ENCODE measurements at places on chromosomes 11 and 22.
A peak's percentile ranks its signal among the peaks of the same experiment; 100 is the strongest.

GRCh38 chr11:69343401-69344321 is 49.7 kb downstream of the MYEOV start:
- H3K27me3 ChIP-seq: no peaks in the 10 kb centered on the region
- no peaks in the 10 kb centered on the region for H3K36me3 ChIP-seq
- no peak for DNase-seq
- no peak overlapping the region for H3K27ac ChIP-seq

GRCh38 chr11:44621140-44621681 is 55.7 kb downstream of the CD82 start:
- peaks cover 38% of the 10 kb centered on the region for H3K4me1 ChIP-seq
- H3K27me3 ChIP-seq: no peaks in the 10 kb centered on the region
- peak; percentile 49 for DNase-seq
- H3K27ac ChIP-seq: no peak overlapping the region

DNA sequence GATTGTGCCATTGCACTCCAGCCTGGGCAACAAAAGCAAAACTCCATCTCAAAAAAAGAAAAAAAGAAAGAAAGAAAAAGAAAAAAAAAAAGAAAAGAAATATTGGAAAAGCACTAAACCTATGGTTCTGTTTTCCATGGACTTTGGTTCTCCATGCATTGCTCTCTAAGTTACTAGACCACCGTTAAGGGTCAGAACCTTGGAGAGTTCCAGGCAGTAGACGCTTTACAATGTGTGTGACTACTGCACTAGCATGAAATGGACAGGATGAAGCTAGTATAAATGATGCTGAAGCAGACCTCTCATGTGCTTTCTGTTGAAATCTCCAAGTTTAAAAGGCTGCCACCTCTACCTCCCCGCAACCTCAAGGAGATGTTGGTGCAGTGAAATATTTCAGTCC is 63.5 kb downstream of the SIK2 start:
- H3K27ac ChIP-seq: no peak overlapping the region
- no peak for DNase-seq
- H3K36me3 ChIP-seq: peaks cover 2% of the 10 kb centered on the region
- H3K27me3 ChIP-seq: no peaks in the 10 kb centered on the region

DNA sequence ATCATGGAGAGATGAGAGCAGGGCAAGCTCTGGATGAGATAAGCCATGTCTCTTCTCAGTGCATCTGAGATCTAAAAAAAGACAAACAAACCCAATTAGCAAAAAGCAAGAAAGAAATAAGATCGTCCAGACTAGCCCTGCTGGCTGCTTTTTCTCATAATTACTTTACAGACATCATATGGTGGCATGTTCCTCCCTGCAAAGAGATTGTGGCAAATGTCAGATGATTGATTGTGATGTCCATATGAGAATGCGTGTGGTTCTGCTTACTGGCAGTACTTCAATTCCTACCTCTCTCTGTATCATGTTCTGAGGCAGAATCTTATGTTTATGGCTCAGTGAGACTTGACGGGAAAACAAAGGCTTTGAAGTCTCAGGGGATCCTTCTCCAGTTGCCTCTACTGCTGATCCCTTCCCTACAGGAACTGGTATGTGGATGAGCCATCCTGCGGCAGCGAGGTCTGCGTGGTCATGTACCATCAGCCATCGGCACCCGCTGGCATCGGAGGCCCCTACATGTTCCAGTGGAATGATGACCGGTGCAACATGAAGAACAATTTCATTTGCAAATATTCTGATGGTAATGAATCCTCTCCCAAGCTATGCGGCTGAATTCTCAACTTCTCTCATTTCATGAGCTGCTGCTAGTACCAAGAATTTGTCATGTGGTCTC is 8.8 kb downstream of the LAYN start:
- no peaks in the 10 kb centered on the region for H3K36me3 ChIP-seq
- H3K27ac ChIP-seq: no peak overlapping the region
- no peaks in the 10 kb centered on the region for H3K4me1 ChIP-seq
- no peak overlapping the region for H3K4me3 ChIP-seq
- H3K27me3 ChIP-seq: peaks cover 10% of the 10 kb centered on the region

DNA sequence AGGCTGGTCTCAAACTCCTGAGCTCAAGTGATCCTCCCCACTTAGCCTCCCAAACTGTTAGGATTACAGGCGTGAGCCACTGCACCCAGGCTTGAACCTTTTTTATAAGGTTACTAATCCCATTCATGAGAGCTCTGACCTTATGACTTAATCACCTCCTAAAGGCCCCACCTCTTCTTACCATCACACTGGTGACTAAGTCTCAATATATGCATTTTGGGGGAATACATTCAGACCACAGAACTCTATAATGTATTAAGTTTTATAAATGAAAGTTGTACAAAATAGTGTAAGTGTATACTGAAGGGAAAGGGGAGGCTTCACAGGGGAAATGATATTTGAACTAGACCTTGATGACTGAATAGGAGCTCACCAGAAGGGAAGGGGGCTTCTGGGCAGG is 28.4 kb upstream of the RBFOX2 start:
- DNase-seq: no peak
- H3K4me1 ChIP-seq: no peaks in the 10 kb centered on the region
- no peaks in the 10 kb centered on the region for H3K36me3 ChIP-seq
- no peaks in the 10 kb centered on the region for H3K27me3 ChIP-seq
- no peak overlapping the region for H3K27ac ChIP-seq

- H3K4me3 ChIP-seq: no peak overlapping the region
- no peaks in the 10 kb centered on the region for H3K36me3 ChIP-seq
- DNase-seq: no peak
Measured at GRCh38 chr11:71249301-71249700, 3.1 kb downstream of the SHANK2 start.

DNA sequence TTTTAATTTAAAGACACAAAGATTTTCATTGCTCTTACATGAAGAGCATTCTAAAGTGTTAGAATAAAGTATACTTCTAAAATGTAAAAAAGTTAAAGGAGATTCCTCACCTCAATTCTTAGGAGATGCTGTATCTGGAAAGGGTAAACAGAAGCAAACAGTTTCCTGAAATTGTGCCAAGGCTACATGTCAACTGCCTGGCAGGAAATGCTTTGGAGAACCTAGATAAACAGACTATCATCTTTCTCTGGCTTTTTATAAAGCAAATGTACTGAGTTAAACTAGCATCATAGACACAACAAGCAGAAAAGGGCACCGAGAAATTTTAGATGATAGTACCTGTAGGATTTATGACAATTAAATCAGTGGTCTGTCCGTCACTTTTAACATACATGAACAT is 24.7 kb upstream of the AKIP1 start:
- H3K27me3 ChIP-seq: peaks cover 2% of the 10 kb centered on the region
- no peaks in the 10 kb centered on the region for H3K36me3 ChIP-seq
- DNase-seq: no peak
- H3K27ac ChIP-seq: no peak overlapping the region

DNA sequence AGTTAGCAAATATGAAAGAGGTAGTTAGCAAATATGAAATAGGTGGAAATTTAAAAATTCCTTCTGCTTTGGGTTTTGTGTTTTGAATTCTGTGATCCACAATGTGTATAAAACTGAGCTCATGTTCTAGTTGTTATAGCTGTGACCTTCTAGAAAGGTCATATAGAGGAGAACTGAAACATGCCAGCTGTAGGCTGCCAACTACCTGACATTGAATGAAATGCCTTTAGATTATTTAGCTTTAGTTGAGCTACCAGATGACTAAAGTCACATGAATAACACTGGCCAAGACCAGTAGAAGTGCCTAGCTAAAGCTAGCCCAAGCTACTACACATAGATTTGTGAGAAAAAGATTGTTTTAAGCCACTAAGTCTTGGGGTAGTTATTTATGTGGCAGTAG is 5.8 kb upstream of the TCN1 start:
- H3K4me1 ChIP-seq: no peaks in the 10 kb centered on the region
- no peak overlapping the region for H3K4me3 ChIP-seq
- no peak overlapping the region for H3K27ac ChIP-seq
- no peak for DNase-seq
- H3K36me3 ChIP-seq: no peaks in the 10 kb centered on the region

GRCh38 chr11:72436661-72437060 is 2.3 kb upstream of the CLPB start:
- no peak overlapping the region for H3K4me3 ChIP-seq
- H3K4me1 ChIP-seq: peaks cover 19% of the 10 kb centered on the region
- no peaks in the 10 kb centered on the region for H3K36me3 ChIP-seq
- DNase-seq: no peak
- no peaks in the 10 kb centered on the region for H3K27me3 ChIP-seq
- no peak overlapping the region for H3K27ac ChIP-seq

DNA sequence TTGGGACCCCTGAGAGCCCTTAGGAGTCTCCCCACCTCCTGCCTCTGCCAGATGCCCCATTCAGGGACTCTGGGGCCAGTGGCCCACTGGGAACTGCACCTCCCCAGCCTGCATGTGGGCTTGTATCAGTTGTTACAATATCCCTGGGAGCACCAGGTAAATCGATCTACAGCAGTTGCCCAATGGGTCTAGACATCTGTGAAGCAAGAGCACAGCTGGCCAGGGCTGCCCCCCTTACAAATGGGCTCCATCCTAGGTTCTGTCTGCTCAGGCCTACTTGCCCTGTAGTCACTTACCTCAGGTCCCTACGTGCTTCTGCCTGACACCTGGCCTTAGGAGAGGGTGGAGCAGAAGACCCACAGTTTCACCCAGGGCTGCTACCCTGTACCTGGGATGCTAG is 62.7 kb downstream of the HIRA start:
- DNase-seq: no peak
- H3K27me3 ChIP-seq: no peaks in the 10 kb centered on the region
- H3K27ac ChIP-seq: no peak overlapping the region
- H3K4me1 ChIP-seq: no peaks in the 10 kb centered on the region
- no peak overlapping the region for H3K4me3 ChIP-seq

DNA sequence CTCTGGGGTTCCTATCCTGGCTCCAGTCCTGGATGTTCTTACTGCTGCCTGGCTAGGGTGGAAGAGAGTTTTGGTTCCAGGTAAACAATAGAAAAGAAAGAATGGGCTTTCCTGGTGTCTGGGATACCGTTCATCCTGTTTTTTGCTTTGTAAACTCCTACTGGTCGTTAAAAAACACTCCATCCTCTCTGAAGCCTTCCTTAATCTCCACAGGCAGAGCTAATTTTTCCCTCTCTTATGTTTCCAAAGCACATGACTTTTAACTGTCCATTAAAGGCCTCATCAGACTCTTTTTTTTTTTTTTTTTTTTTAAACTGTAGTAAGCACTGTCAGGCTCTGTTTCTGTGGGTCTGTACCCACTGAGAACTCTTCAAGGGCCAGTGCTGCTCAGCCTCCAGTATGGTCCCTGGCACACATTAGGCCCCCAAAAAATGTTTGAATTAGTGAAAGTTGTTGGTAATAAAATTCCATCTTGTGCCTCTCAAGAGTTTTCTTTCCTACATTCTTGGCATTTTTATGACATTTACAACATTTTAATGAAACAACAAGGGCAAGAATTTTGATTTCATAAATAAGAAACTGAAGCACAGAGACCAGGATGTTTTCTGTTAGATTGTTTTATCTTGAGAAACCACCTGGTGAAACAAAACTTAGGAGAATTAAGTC is 104.2 kb downstream of the TEAD1 start:
- no peak overlapping the region for H3K4me3 ChIP-seq
- no peaks in the 10 kb centered on the region for H3K36me3 ChIP-seq
- H3K4me1 ChIP-seq: no peaks in the 10 kb centered on the region
- H3K27me3 ChIP-seq: no peaks in the 10 kb centered on the region
- DNase-seq: no peak

GRCh38 chr11:121246769-121247035 is 45.9 kb upstream of the SC5D start:
- no peaks in the 10 kb centered on the region for H3K36me3 ChIP-seq
- no peak overlapping the region for H3K27ac ChIP-seq
- DNase-seq: no peak
- H3K4me3 ChIP-seq: no peak overlapping the region

DNA sequence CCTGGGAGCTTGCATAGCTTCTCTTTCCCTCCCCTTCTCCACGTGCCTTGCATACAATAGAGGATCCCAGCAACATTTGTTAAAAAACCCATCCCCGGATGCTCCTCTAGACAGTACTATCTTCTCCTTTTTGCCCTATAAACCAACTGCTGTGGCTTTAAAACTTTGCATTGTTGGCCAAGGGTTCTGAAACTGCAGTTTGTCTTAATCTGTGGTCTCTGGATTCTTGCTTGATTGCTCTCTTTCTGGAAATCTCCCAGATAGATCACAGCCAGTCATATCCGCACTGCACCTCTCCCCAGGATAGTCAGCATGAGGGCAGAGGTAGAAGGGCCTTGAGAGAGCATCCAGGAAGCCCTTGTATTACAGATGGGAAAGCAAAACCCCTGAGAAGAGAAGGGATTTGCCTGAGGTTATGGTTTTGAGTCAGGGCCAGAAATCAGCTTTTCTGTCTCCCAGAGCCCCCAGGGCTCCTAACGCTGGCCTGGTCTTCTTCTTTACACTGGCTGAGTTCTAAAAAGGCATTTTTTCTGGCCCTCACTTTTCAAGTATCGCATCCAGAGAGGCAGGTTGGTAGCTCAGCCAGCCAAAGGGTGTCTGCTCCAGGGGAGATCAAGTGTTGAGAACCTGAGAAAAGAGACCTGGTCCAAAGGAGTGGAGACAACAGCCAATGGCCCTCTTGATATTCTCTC is 70.6 kb downstream of the ADM start:
- H3K4me3 ChIP-seq: no peak overlapping the region
- H3K36me3 ChIP-seq: no peaks in the 10 kb centered on the region
- no peaks in the 10 kb centered on the region for H3K4me1 ChIP-seq
- DNase-seq: no peak
- no peak overlapping the region for H3K27ac ChIP-seq
- H3K27me3 ChIP-seq: peaks cover 12% of the 10 kb centered on the region

- DNase-seq: no peak
- no peaks in the 10 kb centered on the region for H3K4me1 ChIP-seq
- H3K27ac ChIP-seq: no peak overlapping the region
- H3K27me3 ChIP-seq: peaks cover 1% of the 10 kb centered on the region
Measured at GRCh38 chr11:8566613-8567210, 27.3 kb downstream of the STK33 start.

DNA sequence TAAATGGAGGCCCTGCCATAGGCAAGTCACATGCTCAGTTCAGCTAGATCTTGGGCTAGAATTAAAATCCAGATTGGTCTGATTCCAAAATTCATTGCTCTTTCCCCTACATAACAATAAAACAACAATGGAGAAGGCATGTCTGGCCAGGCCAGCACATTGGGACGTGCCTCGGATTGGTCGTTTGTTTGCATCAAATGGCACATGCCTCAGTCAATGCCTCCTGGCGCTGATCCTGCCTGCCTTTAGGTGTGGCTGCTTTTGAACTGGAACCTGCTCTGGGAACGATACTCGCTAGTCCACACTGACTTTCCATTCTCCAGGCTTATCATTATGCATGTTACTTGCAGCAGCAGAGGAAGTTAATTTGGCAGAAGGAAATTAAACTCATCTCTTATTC is 322.1 kb downstream of the NELL1 start:
- DNase-seq: no peak
- H3K27me3 ChIP-seq: no peaks in the 10 kb centered on the region
- H3K36me3 ChIP-seq: no peaks in the 10 kb centered on the region
- no peak overlapping the region for H3K4me3 ChIP-seq
- no peaks in the 10 kb centered on the region for H3K4me1 ChIP-seq
- no peak overlapping the region for H3K27ac ChIP-seq

GRCh38 chr11:104997288-104997687 is 25.7 kb downstream of the CASP5 start:
- DNase-seq: no peak
- H3K27me3 ChIP-seq: no peaks in the 10 kb centered on the region
- H3K4me1 ChIP-seq: no peaks in the 10 kb centered on the region
- no peak overlapping the region for H3K4me3 ChIP-seq
- H3K27ac ChIP-seq: no peak overlapping the region
